A549 treated with Mapracorat at 1 μM for 4 hours (cell line): ENCODE measurements at places on chromosomes 6 and 20. TPM values are rescaled to one million over a fixed set of nuclear protein-coding genes. Genes with fewer than 3 reads are reported as not detected.

CST5 gene
- total RNA-seq, result not detected in 5 replicates

DOP1A gene
- total RNA-seq, result 2.2 to 4.3 TPM (median 2.7 TPM) in 5 replicates

GSTA4 gene
- total RNA-seq, result 8.6 to 10.1 TPM (median 8.7 TPM) in 5 replicates

GRIK2 gene
- total RNA-seq, result 0.35 to 0.44 TPM (median 0.40 TPM) in 5 replicates

GPR63 gene
- 0.35 to 0.51 TPM (median 0.38 TPM) in 5 replicates for total RNA-seq

SIRPG gene
- not detected in 5 replicates for total RNA-seq

OPN5 gene
- not detected in 5 replicates for total RNA-seq

LYRM2 gene
- total RNA-seq, result 28.5 to 35.0 TPM (median 33.9 TPM) in 5 replicates

ANKRD6 gene
- 1.7 to 2.3 TPM (median 1.8 TPM) in 5 replicates for total RNA-seq

CNBD2 gene
- total RNA-seq, result 5.6 to 6.9 TPM (median 6.8 TPM) in 5 replicates

BIRC7 gene
- 2.2 to 3.6 TPM (median 3.0 TPM) in 5 replicates for total RNA-seq

LGSN gene
- 2.0 to 3.0 TPM (median 2.2 TPM) in 5 replicates for total RNA-seq

B3GALT4 gene
- total RNA-seq, result 0.56 to 1.3 TPM (median 0.87 TPM) in 5 replicates
